Occipital lobe (tissue), 3 donors: ENCODE measurements at places on chromosomes 3 and 15.

- no peak for DNase-seq
These were observed 476.3 kb downstream of the EPHB1 start for GRCh38 chr3:135271177-135272025.

DNA sequence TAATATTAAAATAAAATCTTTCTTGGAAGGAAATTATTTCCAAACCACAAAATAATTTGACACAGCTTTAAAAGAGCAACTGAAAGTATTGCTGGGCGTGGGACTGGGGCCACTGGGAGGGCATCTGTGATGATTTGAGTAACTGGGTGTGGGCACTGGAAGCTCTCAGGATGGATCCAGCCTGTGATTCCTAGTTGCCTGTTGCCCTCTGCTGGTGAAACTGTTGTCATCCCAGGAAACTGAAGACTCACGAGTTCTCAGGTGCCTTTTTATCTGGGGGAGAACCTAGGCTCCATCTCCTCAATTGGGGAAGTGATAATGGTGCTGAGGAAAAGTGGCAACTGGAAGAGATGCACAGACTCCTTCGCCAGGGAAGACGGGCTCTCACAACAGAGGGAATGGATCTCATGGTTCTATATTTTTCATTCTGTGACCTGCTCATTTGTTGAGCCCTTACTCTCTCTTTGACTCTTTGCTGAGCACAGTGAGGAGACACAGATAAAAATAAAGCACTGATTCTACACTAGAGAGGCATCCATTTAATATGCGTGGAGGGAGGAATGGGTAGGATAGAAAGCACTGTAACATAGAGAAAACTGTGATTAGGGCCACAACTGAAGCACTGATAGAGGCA is 61.6 kb downstream of the TPRG1 start:
- DNase-seq, result peak; percentile 18

DNA sequence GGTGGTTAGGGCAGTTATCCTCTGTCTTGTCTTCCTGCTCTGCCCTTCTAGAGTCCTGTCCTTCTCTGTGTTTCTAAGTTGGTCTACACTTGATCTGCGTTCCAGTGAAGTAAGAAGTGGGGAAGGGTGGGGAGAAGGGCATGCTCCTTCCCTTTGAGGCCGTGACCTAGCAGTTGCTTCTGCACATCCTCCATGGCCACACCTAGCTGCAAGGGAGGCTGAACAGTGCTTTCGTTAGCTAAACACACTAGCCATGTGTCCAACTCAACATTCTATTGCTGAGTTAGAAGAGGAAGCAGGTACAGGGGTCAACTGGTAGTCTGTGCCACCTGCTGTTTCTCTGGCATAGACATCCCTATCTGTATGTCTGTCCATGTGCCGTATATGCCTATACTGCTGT is 94.5 kb downstream of the LARS2 start:
- no peak for DNase-seq

DNA sequence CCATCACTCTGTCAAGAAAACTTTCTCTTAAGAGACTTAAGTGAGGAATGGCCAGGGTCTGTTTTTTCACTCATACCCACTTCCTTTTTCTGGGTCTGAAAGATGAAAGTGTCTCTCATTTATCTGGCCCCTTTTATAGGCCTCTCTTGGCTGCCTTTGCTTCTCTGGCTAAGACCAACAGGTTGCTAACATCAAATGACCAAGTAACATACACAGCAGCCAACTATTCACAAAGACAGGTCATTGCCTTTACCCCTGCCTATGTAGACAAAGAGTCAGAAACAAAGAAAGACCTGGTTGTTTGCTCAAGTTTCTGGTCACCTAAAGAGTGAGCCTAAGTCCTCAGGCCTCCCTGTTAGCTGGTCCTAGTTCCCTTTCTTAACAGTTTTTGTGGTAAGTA is 24.0 kb upstream of the CSTA start:
- DNase-seq, result no peak

DNA sequence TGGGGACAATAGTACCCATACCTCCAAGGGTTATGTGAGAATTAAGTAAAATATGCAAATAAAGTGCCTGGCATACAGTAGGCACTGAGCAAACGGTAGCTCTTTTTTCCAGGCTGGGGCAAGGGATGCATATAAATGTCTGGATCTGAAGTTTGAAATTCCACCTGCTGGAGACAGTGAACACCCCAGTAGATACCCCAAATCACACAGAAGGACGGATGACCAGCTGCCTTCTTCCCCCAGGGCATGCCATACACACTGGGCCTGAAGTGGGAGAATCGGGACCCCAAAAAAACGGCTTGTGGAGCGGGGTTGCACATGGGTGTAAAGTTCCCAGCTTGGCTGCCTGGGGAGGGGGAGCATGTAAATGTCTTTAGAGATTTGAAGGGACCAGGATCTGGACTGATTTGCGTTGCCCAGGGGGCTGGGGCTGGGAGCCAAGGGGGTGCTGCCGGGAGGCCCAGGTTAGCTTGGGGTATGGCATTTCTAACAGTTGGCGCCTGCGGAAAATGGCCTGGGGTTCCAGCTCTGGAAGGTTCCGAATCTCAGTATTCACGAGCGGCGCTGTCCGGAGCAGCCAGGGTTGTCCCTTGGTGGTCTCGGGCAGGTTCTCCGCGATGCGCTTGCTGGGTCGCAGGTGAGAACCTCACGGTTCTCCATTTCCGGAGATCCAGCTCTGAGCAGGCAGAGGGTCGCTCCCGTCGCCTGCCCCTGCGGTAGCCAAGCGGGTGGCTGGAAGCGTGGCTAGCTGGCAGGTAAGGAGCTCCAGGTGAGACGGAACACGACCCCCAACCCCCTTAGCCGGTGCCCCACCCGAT is 42.6 kb upstream of the POLG start:
- no peak for DNase-seq

DNA sequence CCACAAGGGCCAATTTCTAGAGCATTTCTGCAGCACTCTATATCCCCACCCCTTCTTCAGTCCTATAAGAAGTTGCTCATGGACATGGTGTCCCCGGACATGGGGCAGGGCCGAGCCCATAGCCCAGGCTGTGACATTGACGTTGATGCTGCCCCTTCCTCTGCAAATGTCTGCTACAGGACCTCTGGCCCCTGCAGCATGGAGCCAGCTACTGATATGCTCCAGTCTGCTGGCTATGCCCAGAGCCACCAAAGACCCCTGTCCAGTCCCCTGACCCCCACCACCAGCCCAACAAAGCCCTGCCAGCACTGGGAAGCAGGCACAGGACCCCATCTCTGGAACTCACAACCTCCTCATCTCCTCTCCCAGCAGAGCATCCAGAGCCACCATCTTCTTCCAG is 120.1 kb upstream of the SMAD3 start:
- no peak for DNase-seq

- no peak for DNase-seq
These were observed 2.8 kb downstream of the PLSCR2 start for GRCh38 chr3:146466604-146467003.

DNA sequence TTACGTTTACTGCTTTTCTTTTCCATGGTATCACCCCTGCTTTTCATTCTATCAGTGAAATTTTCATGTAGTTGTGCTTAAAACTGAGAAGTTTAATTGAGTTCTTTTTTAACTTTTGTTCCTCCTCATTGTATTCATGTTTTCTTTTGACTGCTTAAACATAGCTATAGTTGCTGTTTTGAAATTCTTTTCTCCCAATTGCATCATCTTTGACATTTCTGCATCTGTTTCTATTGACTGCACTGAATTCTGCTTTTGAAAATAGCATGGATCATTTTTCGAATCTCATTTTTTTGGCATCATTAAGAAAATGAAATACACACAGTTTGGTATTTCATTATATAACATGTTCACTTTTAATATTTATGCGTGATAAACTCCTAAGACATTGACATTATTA is 694.9 kb downstream of the MECOM start:
- no peak for DNase-seq

GRCh38 chr3:170429050-170429449 is 10.4 kb downstream of the CLDN11 start:
- no peak for DNase-seq

GRCh38 chr3:152241142-152242017 is 27.3 kb upstream of the MBNL1 start:
- DNase-seq, result no peak

- DNase-seq, result no peak
These were observed 1.6 kb downstream of the TATDN2 start for GRCh38 chr3:10249833-10250232.

GRCh38 chr3:152253514-152253913 is 15.2 kb upstream of the MBNL1 start:
- no peak for DNase-seq

- no peak for DNase-seq
These were observed 270.3 kb downstream of the RPLP1 start for GRCh38 chr15:69722924-69723323.

DNA sequence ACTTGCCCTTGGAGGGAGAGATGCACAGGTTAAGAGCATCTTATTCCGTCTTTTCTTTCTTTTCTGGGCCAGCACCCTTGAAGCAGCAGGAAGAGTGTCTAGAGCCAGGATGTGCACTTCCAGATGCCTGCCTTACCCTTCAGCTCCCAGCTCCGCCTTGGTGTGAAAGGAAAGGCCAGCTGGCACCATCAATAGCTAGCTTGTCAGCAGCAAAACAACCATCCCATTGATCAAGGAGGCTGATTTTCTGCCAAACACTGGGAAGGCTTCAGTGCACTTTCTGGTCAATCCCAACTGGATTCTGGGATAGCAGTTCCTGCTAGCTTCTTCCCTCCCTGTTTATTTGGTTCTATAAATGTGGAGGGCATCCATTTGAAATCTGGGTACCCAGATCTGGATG is 110.9 kb upstream of the GALNT15 start:
- DNase-seq, result peak; percentile 66

DNA sequence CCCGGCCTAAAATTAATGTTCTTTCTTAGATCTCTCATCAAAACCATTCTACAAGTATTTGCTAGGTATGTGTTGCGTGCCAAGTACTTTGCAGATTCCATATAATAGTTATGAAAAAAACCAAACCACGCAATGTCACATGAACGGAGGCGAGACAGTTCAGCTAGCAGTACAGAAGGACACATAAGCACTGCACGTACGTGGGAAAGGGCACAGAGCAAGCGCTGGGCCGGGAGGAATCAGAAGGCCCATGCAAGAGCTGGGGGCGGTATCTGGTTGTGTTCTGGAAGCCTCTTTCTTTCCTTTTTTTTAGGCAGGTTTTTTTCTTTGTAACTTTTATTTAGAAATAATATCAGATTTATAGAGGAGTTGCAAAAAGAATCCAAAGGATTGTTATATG is 11.3 kb downstream of the PDIA5 start:
- DNase-seq, result no peak

- no peak for DNase-seq
These were observed 4.2 kb upstream of the GMPPB start for GRCh38 chr3:49727924-49728361.

- DNase-seq, result no peak
These were observed 2.0 kb downstream of the KLF15 start for GRCh38 chr3:126355251-126355650.

DNA sequence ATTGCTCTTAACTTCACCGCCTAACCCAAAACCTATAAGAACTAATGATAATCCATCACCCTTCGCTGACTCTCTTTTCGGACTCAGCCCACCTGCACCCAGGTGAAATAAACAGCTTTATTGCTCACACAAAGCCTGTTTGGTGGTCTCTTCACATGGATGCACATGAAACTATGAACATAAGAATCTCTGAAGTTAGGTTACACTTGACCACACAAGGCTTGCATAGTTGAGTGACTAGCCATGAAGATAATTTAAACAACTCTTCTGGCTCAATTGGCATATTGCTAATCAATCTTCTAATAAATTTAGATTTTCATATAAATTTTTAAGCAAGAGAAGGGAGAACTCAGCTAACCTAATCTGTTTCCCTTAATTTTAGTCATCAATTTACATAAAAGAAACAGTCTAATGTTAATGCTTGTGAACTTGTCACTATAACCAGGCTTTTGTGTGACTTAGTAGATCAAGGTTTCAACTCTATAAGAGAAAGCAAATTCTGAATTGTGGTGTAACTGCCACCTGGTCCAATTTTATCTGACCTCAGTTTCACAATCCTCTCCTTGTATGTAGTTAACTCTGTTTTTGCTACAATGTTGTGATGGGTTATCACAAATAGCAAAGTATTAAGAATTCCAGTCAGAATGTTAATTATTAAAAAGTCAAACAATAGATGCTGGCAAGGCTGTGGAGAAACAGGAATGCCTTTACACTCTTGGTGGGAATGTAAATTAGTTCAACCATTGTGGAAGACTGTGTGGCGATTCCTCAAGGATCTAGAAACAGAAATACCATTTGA is 82.0 kb downstream of the HHLA2 start:
- DNase-seq, result no peak

DNA sequence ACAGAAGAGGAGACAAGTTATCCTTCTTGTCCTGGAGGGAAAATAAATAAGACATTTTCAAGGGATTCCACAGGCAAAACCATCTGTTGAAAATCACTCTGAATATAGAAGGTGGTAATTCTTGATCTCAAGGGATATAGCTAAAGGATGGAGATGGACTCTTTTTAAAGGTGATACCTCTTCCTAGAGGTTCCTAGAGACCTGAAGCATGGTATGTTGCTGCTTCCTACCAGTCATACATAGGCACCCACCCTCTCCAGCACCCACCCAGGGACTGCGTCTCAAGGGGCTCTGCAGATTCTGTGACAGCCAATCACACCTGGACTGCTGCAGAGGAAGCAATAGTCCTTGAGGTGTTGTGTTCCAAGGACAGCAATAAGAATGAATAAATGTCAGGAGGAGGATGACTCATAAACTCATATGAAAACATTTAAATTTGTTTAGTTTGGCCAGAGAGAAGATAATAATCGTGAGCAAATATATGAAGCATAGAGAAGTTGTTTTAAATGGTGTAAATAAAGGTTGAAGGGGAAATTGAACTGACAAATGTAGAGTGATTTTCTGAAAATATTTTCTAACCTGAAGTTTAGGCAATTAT is 741.6 kb upstream of the CBLB start:
- DNase-seq, result no peak

DNA sequence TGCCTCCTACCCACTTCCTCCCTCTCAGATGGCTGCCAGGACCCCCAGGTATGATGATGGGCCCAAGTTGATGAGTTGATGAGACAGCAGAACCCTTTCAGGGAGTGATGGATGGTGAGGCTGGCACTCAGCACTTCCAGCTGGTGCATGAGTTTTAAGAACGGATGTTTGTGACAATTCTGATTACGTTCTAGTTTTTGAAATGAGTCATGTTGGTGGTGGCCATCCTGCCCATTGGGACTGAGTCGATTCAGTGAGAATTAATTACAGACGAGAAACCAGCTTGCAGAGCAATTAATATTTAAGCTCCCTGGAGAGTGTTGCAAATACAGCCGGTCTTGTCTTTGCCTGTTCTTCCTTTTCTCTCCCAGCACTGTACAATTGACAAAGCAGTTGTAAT is 56.9 kb upstream of the NR2C2 start:
- no peak for DNase-seq

- no peak for DNase-seq
These were observed 42.2 kb downstream of the ARHGEF3 start for GRCh38 chr3:56759532-56759931.

- DNase-seq, result no peak
These were observed 1026.2 kb downstream of the PLOD2 start for GRCh38 chr3:145134738-145135137.

- no peak for DNase-seq
These were observed 35.2 kb upstream of the SLC24A5 start for GRCh38 chr15:48085591-48085930.
